ENCODE measurements at places on chromosomes 5 and 9.
A peak's percentile ranks its signal among the peaks of the same experiment; 100 is the strongest.

DNA sequence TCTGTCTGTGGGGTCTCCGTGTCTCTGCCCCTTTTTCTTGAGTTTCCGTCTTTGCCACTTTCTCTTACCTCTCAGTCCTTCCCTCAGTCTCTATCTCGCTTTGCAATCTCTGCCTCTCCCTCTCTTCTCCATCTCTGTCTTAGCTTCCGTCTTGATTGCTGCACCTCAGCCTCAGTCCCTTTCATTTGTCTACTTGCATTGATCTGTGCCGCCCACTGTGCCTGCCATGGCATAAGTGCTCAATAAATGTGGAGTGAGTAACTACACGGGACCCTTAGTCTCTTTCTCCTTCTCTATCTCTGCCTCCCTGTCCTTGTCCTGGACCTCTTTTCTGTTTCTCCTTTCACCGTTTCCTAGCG, 6.6 kb downstream of the PCDHGC5 start:
- no peak for DNase-seq

GRCh38 chr5:35816881-35817521, 39.7 kb upstream of the IL7R start:
- DNase-seq, result no peak

DNA sequence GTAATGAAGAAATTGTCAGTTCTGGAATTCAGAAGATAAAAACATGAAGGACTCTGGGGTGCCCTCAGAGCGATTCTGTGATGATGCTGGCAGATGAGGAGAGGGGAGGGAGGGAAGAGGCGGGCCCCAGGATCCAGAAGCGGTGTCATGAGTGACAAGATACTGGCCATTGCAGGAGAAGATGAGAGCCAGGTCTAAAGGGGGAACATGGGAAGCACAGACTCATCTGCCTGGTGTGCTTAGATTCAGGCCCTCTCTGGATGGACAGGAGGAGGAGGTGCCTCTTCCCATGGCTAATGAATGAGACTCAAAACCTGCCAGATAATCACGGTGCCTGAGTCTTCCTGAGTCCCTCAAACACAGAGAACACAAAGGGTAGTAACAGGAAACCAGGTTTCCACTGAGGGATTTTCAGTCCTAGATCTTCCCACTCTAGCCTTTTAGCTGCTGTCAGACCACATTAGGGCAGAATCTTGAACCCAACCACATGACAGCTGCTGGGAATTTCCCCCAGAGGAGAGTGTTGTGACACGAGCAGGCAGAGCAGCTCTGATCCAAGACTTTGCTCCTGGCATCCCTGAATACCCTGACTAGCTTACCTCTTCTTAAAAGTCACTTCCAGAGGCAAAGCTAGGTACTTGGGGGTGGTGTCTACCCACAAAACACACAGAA, 28.2 kb upstream of the HSPA9 start:
- DNase-seq, result no peak

GRCh38 chr9:95764533-95765319, 110.8 kb upstream of the ERCC6L2 start:
- no peak for DNase-seq

DNA sequence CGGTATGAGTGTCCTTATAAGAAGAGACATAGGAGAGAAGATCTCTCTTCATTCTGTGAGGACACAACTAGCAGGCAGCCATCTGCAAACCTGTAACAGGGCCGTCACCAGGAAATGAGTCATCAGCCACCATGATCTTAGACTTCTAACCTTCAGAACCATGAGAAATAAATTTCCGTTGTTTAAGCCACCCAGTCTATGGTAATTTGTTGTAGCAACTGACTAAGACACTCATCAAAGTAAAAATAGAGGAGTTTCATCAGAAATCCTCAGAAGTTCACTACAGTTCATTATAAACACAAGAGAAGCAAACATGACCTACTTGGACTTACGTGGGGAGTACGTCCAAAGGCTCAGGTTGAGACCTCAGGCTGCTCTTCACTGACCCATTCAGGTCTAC, 357.7 kb downstream of the SEMA5A start:
- DNase-seq, result no peak

DNA sequence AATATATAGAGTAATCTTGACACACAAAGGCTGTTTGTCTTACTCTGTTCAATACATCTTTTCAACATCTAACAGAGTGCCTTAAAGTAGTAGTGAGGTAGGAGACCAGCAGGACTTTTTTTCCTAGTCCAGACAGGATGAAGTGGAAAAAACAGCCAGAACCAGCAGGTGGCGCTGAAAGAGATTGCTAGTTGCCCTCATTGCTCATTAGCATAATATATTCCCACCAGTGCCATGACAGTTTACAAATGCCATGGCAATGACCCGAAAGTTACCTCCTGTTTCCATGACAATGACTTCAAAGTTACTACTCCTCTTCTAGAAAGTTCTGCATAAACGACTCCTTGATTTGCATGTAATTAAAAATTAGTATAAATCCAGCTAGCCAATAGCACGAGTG, 387.4 kb downstream of the ACTL7B start:
- peak; percentile 51 for DNase-seq

GRCh38 chr9:127589955-127590370, 22.1 kb upstream of the STXBP1 start:
- peak; percentile 70 for DNase-seq

DNA sequence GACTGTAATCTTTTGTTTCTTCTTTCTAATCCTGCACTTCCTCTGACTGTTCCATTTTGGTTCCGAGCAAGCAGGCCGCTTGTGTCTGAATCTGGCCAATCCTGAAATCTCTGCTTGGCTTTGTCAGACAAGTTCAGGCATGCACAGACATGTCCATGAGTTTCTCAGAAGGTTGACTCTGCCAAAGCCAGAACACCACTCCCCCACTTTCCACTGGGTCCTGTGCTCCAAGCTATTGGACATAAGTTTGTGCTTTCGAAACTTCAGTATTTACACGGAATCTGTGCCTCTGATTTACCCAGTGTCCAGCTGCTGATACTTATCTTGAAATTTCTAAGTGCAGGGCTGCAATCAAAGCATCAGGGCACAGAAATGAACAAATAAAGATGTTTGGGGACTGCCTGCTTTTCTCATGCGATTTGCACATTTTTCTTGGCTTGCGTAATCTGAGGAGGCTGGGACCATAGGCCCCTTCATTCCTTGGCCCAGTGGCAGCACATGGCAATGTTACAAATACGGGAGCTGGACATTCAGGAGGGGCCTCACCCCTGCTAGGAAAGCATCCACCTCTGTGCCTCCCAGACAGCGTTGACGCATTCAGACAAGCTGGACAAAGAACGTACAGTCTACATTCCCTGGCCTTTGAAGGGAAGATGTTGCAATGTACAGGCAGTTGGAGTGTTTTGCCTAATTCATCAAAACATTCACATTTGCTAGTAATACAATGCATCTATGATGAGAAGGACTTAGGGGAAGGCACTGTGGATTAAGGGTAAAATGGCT, 209.2 kb upstream of the PAPPA start:
- DNase-seq, result peak; percentile 46

DNA sequence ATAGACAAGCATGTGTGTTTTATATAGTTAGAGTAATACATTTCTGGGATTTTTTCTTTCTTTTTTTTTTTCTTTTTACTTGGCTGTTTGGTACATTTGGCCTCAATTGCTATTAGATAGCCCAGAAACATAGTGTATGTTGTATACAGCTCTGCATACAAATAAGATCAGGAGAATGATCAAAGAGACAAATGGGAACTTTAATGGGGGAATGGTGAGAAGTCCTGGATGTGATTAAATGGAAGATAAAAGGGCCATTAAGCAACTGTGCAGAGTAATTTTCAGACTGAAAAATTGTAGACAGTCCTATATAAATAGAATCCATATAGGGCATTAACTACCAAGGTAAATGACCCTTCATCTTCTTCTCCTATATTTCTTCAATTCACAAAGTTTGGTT, 575.6 kb downstream of the EBF1 start:
- no peak for DNase-seq

- no peak for DNase-seq
Measured at GRCh38 chr5:57695179-57695578, 212.6 kb upstream of the ACTBL2 start.

GRCh38 chr5:16411235-16411634, 54.4 kb downstream of the ZNF622 start:
- DNase-seq, result no peak

DNA sequence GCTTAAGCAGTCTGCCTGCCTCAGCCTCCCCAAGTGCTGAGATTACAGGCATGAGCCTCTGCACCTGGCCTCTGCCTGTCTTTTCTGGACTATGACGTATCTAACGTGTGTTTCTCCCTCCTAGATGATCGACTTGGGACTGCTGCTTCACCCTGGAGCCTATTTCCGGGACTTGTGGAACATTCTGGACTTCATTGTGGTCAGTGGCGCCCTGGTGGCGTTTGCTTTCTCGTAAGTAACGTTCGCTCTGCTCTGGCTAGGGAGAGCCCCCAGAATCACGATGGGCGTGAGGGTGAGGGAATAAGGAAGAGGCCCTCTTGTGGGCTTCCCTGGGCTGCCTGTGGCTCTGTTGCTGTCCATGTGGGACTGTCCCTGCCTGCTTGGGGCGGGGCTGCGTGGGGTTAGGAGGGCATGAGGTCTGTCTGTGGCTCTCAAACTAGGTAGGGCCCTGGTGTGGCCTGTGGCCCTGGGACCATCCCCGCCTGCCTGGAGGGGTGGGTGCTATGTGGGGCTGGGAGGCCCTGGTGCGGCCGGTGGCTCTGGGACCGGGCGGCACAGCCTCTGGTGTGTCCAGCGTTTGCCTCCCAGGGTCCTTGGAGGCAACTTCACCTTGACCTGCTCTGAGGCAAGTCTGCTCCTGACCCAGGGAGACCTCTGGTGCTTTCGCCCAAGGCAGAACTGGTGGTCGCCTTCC, 171.7 kb downstream of the CACNA1B start:
- DNase-seq, result no peak

DNA sequence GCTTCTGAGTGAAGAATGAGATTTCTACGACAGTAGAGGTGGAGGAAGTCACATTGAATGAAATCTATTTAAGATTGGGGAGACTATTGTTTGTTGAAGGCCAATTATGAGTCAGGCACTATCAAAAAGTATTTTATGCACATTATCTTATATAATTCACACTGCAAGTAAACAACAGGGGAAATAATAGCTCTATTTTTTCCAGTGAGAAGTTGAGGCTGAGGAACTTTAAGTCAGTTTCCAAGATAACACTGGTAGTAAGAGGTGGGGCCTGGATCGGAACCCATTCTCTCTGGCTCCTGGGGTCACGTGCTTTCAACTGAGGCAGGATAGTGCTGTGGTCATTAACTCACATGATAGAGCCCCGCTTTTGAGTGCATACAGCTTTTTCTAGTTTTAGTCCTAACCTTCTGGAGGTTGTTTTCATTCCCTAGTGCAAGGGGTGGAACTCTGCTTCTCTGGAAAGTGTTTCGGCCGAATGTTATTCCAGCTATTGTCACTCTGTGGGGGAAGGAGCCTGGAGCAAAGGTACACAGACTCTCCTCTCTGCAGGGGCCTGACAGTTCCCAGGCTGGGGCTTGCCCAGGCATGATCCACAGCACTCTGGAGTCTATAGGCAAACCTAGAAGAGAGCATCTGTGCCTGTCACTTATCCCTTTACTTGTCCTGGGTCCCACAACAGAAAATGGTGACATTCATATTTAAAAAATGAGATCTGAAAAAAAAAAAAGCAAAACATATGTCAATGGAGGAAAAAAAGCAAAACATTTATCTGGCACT, 352.4 kb upstream of the ACTBL2 start:
- peak; percentile 80 for DNase-seq

GRCh38 chr5:156124708-156125107, 202.3 kb upstream of the SGCD start:
- no peak for DNase-seq

DNA sequence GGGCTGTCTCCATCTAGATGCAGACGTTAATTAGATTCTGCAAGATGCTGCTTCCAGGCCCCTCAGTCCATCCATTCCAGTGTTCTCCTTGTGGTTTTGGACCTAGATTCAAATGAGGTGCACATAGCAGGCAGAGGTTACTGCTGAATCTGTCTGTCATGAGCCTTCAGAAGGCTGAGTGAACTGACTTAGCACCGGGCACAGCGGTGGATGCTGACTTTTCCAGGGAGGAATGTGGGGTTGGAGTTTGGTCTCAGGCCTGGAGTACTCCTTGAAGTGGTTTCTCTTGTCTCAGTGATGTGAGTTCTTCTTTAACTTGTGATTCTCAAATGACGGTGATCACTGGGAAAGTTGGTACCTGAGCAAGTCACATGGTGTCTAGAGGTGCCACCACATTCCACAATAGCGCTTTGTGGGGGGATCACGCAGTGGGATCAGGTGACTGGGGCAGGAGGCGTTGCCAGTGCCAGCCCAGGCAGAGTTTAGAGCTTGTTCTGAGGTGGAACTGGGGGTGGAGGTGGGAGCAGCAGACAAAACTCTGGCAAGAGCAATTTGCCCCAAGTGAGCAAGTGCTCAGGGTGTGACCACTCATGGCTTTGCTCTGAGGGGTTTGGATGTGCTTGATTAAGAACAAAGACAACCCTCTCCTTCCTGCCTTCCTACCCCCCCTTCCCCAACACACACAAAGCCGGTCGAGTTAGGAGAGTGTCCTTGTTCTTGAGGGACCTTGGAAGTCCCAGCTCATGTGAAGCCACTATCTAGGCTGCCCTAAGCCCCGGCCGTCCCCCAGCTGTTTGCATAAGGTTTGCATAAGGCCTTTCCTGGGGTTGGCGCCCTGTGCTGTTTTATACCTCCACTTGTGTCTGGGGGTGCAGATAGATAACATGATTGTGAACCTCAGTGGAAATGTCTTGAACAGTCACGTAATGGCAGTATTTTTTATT, 25.1 kb downstream of the JADE2 start:
- DNase-seq, result no peak

GRCh38 chr9:108546215-108546614, 309.6 kb downstream of the ACTL7B start:
- no peak for DNase-seq

DNA sequence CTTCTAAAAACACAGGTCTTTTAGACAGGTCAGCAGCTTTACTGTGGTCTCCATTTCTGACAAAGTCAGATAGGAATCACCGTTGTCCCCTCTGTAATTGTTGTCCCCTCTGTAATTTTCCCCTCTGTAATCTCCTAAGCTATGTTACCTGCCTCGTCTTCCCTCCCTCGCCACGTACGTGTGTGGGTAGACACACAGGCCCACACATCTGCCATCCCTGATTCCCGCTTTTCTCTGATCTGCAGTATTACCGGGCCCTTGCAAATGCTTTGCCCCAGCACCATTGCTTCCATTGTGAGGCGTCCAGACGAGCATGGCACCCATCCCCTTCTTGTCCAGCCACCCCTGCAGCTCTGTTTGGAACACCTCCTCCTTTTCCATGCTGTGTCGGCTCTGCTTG, 45.0 kb upstream of the POMT1 start:
- no peak for DNase-seq

GRCh38 chr9:127308652-127309434, 44.3 kb downstream of the GARNL3 start:
- no peak for DNase-seq
